Activated T-cell treated with anti-CD3 and anti-CD28 coated beads for 4 hours (primary cell): ENCODE measurements at places on chromosomes 2 and 18.

DNA sequence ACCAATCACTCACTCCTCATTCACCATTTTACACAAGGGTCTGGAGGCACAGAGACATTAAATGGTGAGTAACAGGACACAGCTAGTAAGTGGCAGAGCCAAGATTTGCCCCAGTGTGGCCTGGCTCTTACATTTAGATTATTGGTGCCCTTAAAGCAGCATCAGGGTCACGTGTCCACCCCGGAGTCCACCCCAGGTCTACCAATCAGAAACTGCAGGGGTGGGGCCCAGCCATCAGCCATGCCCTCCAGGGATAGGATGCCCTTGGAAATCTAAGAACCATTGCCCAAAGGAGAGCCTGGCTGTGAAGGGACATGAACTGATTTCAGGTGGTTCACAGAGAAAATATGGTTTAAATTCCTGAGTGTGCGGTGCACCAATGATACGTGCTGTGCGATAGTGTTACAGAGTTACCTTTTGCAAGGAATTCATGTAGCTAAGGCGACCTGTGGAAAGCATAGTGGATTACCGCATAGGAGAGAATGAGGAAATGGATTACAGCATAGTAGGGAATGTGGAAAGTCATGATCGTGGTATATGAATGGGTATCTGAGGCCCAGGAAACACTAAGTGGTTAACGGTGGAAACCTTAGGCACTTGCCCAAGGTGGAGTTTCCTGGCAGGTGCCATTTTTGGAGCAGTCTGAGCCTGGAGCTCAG lies 17.8 kb downstream of the IGFBP5 start:
- no peak for DNase-seq

DNA sequence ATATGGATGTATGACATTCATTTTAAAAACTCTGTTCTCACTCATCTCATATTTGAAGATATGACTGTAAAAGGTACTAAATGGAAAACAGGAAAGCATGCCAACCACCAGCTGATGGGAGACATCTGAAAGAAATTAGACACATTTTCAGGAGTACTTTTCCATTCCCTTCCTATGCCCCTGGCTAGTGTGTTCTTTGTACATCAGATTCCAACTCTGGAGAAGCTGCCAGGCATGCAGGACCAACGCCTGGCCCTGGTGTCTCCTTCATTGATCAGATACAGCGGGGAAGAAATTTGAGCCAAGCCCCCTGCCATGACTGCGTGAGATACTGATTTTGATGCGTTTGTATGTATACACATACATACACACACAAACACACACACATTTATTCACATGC lies 599.0 kb upstream of the SYT4 start:
- no peak for DNase-seq

DNA sequence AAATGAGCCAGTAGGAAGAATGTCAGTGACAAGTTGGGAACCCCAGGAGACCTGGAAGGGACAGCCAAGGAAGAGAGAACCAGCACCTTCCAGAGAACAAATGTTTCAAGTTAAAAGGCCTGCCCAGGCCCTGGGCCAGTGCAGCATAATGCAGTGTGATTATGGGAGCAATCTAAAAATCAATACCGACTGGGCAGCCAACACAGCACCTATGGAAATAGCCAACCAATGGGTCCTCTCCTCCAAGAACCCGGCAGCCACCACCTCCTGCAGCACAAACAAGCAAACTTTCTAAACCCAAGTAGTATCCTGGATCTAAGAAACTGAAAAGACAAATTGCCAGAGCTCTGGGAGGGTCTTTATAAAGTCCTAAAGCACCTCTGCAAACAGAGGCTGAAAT lies 71.7 kb downstream of the CLHC1 start:
- DNase-seq: no peak

DNA sequence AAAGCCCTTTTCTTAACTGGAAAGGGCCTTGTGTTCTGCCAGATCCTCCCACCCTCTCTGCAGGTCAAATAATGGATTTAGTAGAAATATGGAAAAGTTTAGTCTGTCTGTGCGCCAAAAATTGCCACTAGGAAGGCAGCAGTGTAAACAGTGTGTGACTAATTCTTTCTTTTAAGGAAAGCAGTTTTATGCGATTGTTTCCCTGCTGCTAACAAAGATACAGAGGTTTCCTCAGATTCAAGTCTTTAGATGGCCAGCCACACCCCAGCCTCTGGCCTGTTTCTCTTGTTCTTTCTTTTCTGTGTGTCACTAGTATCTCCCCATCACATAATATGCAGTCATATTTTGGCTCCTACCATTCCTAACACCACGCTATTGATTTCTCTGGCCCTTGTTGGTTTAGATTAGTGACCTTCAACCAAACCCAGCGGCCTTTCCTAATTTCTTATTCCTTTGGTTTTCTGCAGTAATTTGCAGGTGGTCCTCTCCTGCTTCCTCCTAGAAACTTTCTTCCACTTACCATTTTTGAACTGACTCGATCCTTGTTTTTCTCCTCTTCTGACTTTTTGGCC lies 157.4 kb downstream of the LTBP1 start:
- DNase-seq: no peak

DNA sequence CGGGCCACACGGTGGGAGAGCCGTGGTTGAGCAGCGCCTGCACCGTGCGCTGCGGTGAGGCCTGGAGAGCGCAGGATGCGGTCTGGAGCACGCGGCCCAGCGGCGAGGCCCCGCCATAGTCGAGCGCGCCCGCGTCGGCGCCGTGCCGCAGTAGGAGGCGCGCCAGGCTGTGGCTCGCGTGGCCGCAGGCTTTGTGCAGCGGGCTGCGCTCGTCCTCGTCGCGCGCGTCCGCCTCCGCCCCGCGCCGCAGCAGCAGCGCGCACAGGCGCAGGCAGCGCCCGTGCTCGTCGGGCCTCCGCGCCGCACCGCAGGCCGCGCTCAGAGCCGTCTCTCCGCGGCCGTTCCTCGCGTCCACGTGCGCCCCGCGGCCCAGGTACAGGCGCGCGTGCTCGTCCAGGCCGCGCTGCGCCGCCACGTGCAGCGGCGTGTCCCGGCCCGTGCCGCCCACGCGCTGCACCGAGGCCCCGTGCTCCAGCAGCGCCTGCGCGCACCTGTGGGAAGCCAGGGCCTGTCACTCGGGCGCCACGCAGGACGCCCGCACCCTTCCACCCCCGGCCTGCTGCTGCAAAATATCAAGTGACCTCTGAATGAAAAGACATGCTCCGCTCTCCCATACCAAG lies 46.3 kb upstream of the GBX2 start:
- no peak for DNase-seq
